ENCODE measurements at places on chromosomes 5 and 9. TPM values are rescaled to one million over a fixed set of nuclear protein-coding genes. Genes with fewer than 3 reads are reported as not detected.

DNA sequence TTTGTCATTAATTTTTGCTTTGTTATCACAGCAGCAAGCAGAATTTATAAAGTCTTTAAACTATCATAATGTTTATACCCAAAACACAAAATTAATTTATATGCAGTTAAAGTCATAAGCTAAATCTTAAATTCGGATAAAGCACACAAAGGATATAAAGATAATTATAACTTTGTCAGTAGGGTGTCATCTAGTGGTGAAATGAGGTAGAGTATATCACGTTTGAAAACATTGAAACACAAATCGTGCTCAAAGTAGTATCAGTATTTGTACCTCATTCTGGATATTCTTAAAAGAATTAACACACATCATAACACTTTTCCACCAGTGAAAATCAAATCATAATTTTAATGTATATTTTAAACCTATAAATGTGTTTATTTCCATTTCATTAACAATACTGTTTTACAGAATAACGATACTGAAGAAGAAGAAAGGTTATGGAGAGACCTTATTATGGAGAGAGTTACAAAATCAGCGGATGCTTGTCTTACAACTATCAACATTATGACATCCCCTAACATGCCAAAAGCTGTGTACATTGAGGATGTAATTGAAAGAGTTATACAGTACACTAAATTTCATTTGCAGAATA, 129.5 kb downstream of the NIPBL start:
- DNase-seq: no peak

DNA sequence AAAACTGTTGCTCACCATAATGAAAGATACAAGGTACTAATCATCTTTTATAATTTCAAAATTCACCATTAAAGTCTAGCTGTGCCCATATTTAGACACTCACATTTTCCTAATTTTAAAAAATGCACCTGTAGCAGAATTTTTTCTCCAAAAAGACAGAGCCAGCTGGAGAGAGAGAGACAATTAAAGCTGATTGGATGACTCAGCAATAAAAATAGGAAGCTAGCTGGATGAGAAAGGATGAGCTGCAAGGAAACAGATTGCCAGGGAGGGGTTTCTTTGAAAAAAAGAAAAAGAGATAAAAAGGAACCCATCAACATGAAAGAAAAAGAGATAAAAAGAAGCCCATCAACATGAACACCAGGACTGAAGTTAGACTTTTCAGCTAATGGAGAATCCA, 73.8 kb downstream of the HCN1 start:
- no peak for DNase-seq

HRCT1 gene
- 0.42 TPM for total RNA-seq

- DNase-seq: no peak
Observed at GRCh38 chr5:65382582-65382981, 99.1 kb downstream of the ADAMTS6 start.

DNA sequence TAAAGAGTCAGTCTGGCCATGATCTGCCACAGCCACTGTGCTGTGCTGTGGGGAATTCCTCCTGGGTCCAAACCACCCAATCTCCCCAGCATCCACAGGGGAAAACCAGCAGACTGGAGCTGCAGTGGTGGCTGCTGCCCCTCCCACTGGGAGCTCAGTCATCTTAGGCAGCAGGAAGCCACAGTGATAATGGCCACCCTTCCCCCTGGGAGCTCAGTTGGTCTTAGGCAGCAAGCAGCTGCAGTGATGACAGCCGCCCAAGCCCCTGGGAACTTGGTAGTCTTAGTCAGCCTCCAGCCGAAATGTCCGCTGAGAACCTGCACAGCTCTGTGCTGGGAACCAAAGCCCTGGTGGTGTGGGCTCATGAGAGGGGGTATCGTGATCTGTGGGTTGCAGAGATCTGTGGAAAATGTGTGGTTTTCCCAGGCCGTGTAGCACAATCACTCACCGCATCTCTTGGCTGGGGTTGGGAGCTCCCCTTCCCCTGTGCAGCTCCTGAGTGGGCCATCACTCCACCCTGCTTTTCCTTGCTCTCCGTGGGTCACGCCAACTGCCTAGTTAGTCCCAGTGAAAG, 38.4 kb upstream of the SMIM15 start:
- DNase-seq: no peak
